ENCODE measurements at places on chromosomes 16 and 17. TPM values are rescaled to one million over a fixed set of nuclear protein-coding genes. Genes with fewer than 3 reads are reported as not detected.
A peak's percentile ranks its signal among the peaks of the same experiment; 100 is the strongest.

GRCh38 chr17:21108651-21109050 is 18.1 kb upstream of the DHRS7B start:
- DNase-seq = no peak

- no peak for DNase-seq
These were observed 25.6 kb downstream of the PMP22 start for GRCh38 chr17:15239491-15239890.

FBXO39 gene
- polyA plus RNA-seq = not detected

EPN2 gene
- polyA plus RNA-seq = 18.0 TPM

- DNase-seq = no peak
These were observed 25.9 kb downstream of the NKD1 start for GRCh38 chr16:50573947-50574744.

GRCh38 chr16:72658888-72659717 is 388.8 kb downstream of the ZFHX3 start:
- DNase-seq = peak; percentile 19

DNA sequence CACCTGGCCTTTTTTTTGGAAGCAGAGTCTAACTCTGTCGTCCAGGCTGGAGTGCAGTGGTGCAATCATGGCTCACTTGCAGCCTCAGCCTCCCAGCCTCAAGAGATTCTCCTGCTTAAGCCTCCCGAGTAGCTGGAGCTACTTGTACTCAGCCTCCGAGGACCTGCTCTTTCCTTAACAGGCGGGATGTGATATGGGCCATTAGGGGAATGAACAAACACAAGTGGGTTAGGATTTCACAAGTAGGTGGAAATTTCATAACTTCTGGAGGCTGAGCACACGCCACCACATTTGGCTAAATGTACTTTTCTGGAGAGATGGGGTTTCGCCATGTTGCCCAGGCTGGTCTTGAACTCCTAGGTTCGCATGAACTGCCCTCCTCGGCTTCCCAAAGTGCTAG is 4.1 kb downstream of the PAM16 start:
- no peak for DNase-seq

DNA sequence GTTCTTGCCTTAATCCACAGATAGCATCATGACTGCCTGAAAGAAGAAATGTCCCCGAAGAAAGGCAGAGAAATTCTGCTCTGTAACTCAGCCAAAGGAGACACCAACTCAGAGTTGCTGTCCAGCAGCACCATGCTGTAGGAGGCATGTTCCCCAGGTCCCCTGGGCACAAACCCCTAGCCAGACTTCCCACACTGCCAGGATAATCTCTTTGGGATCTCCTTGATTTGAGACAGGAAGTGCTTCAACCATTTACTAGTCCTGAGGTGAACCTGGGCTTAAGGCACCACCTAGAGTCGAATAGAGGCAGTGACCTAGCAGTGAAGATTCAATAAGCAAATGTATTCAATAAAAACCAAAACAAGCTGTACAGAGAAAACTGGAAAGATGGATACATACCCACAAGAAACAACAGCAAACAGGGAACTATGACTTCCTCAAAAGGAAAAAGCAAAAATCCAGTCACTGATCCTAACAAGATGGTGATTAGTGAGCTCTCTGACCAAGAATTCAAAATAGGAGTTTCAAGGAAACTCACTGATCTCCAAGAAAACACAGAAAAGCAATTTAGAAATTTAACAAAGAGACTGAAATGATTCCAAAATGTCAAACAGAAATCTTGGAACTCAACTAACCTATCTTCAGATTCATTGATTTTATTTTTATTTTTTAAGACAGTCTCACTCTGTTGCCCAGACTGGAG is 5.7 kb downstream of the OR4D2 start:
- peak; percentile 7 for DNase-seq

Data from kidney (tissue), 22 donors.